ENCODE measurements at places on chromosomes 11 and 22. TPM values are rescaled to one million over a fixed set of nuclear protein-coding genes. Genes with fewer than 3 reads are reported as not detected.

DNA sequence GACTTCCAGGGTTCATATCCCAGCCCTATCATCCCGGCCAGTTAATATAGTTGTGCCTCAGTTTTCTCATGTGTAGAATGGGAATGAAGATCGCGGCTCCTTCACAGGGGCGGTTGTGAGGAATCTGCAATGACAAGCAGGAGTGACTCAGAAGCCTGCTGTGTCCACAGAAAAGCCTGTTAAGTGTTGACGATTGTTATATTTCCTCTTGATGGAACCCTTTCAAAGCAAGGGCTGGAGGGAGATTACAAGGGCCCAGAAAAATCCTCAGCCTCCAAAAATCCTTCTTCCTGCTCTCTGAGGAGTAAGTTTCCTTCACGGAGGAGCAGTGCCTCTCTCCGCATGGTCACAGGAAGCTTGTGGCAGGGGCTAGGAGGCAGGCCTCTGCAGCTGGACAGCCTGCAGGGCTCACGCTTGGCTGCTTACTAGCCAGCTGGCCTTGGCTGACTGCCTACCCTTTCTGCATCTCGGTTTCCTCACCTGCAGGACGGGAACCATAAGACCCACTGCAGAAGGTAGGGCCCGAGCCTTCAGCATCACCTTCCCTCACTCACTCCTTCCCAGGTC is 63.4 kb downstream of the CACNG2 start:
- no peak for DNase-seq

The DGCR6 gene
- 10.2 TPM for total RNA-seq

DNA sequence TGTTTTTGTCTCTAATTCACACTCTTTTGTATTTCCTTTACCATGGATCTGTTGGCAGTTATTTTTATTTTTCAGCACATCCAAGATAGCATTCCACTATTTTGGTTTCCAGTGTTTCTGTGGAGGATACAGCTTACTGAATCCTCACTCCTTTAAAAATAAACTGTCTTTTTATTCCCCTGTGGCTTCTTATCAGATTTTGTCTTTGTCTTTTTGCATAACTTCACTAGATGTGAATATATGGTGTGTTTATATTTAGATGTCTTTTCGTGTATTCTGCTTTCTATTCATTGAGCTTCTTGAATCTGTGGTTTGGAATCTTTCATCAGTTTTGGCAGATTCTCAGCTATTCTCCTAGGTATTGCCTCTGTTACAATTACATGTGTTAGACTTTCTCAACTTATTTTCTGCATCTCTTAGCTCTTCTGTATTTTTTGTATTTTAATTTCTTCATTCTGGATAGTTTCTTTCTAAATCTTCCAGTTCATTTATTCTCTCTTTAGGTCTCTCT is 7.4 kb upstream of the ATXN10 start:
- no peak for DNase-seq

DNA sequence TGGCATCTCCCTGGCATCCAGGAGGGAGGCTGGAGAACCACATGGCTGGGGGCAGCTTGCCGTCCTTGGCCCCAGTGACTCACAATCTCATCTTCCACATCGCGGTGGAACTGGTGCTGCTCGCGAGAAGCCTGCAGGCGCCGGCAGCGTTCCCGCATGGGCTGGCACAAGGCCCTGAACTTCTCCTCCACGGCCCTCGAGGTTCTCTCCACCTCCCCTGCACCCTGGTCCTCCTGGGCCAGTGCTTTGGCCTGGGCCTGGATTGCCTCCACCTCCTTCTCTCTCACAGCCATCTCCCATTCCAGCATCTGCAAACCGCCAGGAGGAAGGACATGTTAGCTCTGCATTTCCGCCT is 16.3 kb upstream of the RBM4B start:
- no peak for DNase-seq

- no peak for DNase-seq
Observed at GRCh38 chr11:106998116-106998915, 20.0 kb downstream of the GUCY1A2 start.

DNA sequence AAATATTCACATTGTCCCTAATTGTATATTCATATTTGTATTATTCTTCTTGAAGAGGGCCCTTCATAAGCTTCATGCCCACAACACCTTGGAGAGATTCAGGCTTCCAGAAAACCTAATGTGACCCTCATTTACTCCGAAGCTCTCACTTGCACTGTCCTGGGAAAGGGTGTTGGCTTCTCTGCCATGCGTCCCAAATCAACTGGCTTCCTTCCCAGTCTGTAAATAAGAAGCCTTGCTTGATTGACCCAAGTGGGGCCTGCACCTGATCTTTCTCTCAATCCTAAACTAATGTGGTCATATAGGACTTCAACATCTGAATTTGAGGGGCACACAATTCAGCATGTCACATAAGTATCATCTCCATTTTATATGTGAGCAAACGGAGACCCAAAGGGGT is 40.5 kb upstream of the ZBTB16 start:
- DNase-seq, result no peak

DNA sequence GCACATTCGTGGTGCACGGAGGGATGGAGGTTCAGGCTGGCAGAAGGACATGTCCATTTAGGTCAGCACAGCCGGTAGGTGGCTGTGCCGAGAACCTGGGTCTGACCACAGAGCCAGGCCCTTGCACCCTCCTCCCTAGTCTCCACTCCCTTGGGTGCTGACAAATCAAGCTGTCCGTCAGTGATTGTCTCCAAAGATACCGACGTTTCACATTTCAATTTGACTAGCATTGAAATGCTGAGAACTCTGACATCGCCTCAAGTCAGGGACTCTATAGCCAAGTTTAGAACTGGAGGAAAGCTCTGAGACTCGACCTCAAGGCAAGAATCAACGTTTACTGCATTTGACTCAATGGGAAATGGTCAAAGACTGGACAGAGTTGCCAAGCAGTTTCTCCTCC is 1321.1 kb downstream of the TBC1D22A start:
- no peak for DNase-seq

DNA sequence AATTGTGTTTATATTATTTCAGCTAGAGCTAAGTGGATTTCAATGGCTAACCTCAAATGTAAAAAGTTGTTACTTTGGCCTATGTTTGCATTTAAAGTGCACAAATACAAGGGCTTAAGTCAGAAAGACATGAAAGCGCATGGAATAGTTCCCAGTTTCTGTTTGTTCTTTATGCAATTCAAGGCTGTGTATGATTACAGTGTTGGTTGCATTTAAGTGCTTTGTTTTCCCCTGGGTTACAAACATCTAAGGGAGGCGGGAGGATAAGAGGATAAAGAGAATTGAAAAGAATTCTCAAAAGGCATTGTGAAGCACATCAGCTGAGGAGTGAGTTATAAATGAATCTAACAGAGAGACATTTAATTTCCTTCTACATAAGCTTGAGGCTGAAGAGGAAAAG is 453.4 kb downstream of the NTM start:
- DNase-seq, result no peak

DNA sequence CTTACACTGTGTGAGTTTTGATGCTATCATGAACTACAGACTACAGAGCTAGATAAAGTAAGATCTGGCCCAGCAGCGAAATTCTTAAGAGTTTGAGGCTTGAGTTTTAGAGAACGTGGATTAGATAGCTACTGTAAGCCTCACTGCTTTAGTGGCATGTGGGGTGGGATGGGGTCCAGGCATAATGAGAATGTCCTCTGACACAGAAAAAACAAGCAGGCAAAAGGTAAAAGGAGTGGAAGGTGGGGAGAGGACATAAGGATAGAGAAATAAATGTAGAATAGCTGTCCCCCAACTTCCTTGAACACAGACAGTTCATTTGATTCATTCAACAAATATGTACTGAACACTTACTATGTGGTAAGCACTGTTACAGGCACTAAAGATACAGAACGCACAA is 324.5 kb upstream of the PITPNB start:
- no peak for DNase-seq

The IGLL1 gene
- total RNA-seq, result not detected

The ACR gene
- total RNA-seq, result 0.85 TPM

DNA sequence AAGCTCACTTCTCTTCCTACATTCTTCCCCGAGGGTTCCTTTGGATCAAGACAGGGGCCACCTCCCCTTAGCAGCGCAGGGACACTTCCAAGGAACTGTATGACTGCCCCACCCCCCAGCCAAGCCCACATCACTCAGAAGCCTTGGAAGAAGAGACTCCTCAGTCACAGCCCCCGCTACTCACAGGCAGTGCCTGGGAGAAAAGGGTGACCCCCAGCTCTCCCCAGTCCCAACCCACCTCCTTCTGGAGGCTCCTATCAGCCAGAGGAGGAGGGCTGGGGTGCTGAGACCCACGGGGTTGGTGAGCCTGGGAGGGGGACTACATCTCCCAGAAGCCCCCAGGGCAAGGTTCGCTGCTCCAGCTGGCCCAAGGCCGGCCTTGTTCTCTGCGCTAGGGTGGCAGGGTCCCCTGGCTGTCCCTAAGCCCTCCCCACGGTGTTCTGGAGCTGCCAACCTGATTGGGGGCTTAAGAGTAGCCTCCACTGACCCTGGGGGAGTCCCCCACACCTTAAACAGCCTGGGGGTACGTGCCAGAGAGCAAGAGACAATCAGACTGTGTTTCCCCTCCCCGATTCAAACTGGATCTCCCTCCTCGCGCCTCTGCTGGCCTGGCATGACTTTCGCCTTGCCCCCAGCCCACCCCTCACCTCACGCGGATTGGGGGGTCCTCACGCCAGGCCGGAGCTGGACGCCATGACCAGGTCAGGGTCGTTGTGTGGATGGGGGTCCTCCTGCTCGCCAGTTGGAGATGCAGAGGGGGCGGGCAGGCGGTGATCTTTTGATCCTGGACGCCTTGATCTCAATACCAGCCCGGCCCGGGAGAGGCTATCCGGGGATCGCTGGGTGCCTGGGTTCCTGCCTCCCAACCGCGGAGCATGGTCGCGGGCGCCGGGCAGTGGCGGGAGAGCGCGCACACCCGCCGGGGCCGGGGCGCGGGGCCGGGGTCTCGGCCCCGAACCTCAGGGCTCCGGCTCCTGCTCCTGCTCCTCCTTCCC is 838 bp downstream of the BCL9L start:
- DNase-seq, result peak; percentile 56

The OR56A1 gene
- total RNA-seq, result not detected

The MRGPRE gene
- total RNA-seq, result 0.34 TPM

The FGF4 gene
- total RNA-seq, result not detected

- no peak for DNase-seq
Observed at GRCh38 chr22:50600967-50601668, 525 bp downstream of the MAPK8IP2 start.

The MRGPRX4 gene
- total RNA-seq, result not detected

- DNase-seq, result no peak
Observed at GRCh38 chr22:26740253-26740652, 82.9 kb downstream of the MIAT start.

GRCh38 chr11:108617055-108617454 is 23.5 kb upstream of the EXPH5 start:
- no peak for DNase-seq

DNA sequence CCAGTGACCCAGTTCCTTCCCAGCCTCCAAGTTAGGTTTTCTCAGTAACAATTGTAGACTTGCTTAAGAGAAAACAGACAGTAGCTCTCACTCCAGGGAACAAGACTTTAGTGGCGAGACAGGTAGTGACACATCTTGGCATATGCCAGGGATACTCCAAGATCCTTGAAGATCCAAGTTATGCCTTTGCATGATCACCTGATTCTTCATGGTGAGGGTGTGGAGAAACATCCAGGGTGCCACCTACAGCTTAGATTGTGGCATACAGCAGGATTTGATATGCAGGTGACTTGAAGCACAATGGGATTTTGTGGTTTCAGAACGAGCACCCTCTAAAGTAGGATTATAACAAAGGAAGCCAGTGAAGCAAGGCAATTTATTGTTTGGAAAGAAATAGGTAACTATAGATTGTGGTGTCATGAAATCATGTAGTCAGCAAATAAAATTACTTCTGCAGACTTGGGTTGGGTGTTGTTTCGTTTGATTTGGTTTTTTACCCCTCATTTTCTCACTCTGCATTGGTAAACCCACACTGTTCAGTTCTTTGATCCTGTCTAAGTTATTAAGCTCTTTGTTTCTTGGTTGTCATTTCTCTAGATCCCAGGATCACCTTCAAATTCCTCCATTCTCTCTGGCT is 9.2 kb downstream of the POU2AF3 start:
- no peak for DNase-seq

The ZC3H12C gene
- total RNA-seq, result 20.6 TPM

- no peak for DNase-seq
Observed at GRCh38 chr11:112249871-112250610, 10.6 kb downstream of the PLET1 start.

DNA sequence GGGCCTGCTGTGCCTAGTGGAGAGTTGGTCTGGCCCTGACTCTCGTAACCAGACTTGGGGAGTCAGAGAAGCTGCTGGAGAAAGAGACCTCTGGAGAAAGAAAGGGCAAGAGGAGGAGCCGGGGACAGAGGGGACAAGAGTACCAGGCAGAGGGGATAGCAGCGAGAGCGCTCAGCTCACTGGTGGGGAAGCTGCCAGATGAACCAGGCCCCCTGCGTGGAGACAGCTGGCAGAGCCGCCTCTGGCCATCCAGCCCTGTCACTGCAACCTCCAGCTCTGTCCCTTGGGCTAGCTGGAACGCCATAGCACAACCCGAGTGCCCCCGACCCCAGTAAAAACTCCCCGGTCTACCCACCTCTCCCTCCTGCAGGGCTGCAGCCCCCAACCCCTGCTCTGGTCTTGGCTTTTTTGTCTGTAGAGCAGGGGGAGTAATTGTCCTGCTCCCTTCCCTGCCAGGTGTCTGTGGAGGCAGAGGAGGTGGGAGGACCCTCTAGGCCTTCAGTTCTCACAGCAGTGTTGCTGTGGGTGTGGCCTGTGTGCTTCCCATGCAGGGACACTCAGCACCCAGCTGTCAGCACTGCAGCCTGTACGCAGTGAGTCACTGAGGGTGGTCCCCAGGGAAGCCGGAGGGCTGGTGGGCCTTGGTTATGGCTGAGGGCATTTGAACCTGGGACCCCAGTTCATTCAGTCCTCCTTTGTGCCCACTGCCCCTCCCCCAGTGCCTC is 4.8 kb upstream of the SUN2 start:
- no peak for DNase-seq

The SAA2 gene
- not detected for total RNA-seq

DNA sequence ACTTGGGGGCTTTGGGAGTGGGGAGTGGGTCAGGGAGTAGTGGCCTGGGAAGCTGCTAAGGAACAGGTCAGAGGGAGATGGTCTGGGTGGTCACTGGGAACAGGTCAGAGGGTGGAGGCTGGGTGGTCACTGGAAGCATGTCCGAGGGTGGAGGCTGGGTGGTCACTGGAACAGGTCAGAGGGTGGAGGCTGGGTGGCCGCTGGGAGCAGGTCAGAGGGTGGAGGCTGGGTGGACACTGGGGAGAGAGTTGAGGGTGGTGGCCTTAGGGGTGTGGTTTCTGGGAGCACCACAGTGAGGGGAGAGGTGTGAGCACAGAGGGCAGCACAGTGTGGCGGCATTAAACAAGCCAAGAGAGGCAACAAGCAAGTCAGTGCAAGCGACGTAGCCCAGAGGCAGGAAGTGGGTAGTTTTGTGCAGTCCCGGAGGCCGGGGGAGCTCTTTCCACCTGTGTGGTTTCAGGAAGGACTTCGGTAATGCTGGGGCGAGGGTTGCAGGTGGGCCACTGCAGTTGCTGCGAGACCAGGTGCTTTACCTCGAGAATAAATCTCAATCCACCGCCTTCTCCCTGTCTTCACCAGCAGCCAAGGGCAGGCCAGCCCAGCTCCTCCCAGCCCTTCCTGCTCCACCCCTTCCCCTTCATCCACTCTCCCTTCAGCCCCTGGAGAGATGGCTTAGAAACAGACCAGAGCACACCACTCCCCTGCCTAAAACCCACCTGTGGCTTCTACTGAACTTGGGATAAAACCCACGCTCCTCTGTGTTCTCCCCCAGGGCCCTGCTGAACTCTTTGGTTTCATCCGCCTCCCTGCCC is 3.2 kb upstream of the CACNA1I start:
- no peak for DNase-seq

The TMEM80 gene
- 20.8 TPM for total RNA-seq
